ENCODE measurements at places on chromosomes 5 and 9.

- no peak for DNase-seq
Observed at GRCh38 chr9:85978496-85978895, 37.5 kb downstream of the NAA35 start.

- DNase-seq: no peak
Observed at GRCh38 chr5:133198511-133198910, 146.7 kb downstream of the HSPA4 start.

- no peak for DNase-seq
Observed at GRCh38 chr9:29422438-29422837, 1849.2 kb upstream of the C9orf72 start.

DNA sequence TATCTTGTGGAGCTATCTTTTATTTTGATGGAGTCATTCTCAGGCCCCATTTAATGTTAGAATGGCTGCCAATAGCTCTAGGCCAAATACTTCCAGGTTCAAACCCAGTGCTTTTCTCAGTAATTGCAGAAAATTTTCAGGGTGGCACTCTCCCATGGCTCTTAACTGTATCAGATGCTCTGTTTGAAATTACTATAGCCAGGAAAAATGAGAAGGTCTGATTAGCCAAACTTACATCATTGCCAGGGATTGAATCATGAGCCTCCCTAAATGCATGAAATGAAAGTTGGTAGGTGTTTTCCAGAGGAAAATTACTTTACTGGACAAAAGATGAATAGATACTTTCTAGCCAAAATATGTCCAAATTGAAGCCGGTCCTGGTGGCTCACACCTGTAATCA, 404.8 kb downstream of the MAT2B start:
- no peak for DNase-seq

DNA sequence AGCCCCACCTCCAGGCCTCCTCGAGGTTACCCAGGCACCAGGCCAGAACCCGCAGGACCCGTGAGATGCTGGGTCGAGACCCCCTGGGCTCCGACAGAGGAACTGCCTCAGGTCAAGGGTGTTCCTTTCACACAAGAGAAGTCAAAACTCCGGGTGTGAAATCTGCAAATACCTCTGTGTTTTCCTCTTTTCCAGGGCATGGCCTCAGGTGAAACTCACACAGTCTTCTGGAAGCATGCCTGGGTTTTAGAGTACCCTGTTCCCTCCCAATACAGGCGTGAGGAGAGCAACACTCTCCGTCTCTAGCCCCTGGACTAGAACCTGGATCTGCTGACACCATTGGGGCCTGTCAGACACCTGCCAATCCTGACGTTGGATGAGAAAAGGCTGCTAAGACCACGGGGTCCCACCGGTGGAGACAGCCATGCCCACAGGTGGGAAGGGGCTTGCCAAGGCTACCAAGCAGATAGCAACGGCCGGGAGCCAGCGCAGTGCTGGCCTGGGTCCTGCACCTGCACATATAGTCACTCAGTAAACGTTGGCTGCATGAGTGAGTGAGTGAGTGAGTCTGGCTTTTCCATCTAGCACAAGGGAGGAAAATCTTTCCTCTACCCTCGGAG, 182.0 kb upstream of the PPP1R26 start:
- no peak for DNase-seq

DNA sequence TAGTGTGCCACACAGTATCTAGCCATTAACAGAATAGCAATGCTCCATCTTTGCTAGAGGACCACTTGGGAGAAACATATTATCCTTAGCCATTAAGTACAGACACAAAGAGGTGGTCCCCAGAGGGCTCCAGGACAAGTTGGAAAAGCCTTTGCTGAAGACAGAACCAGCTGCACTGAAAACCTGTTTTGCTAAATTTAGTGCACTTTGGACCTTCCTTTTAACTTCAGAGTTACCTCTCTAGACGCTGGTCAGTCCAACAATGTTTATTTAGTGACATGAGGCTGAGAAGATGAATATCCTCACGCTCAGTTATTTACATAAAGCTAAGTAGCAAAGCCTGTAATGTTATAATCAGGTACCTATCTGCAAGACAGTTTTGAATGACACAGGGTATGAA, 265.0 kb upstream of the ZNF608 start:
- DNase-seq: no peak

- DNase-seq: no peak
Observed at GRCh38 chr5:140549237-140550144, 2.0 kb downstream of the EIF4EBP3 start.

- DNase-seq: no peak
Observed at GRCh38 chr5:96093340-96093739, 131.7 kb upstream of the ELL2 start.
